Aorta (tissue), 5 donors: ENCODE measurements at places on chromosomes 6 and 20. TPM values are rescaled to one million over a fixed set of nuclear protein-coding genes. Genes with fewer than 3 reads are reported as not detected.

DNA sequence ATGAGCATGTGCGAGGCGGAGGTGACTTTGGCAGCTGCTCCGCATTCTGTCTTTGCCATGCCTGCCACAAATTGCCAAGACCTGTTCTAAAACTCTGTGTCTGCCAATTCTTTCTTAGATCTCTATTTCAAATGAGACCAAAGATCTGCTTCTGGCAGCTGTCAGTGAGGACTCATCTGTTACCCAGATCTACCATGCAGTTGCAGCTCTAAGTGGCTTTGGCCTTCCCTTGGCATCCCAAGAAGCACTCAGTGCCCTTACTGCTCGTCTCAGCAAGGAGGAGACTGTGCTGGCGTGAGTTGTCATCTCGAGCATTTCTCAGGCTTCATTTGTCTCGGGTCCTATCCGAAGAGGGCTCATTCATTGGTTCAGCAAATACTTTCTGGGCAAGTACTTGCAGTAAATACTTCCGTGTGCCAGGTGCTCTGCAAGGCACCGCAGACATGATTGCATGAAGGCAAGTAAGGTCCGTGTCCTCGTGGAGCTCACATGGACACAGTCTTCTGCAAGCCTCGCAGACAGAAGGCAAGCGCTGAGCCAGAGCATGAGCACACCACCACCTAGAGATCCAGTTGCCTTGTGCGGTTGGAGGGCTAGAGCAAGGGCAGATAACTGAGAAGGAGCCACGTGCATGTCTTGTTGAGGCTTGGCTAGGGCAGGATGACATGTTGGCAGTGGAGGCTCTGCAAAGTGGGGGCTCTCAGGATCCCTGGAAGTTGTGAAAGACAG, 19.7 kb upstream of the MROH8 start:
- no peak for DNase-seq

The ABCC10 gene
- 30.5 TPM for total RNA-seq

The BCAS1 gene
- 2.5 TPM for total RNA-seq

DNA sequence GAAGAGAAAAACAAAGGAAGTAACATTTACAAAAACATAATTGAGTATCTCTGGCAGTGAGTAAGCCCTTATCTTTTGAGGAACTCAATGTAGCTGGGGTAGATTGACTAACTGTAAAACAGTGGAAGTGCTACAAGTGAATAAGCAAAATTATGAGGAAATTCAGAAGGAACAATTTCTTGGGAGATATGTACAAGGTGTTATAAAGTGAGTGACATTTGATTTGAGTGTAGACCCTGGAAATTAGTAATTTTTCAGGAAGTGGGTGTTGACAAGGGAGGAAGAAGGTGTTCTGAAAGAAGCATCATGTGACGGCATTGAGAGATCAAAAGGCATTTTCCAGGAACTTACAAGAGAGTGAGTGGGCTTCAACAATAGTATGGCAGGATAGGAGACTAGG, 22.2 kb downstream of the XRN2 start:
- no peak for DNase-seq

- DNase-seq: no peak
Observed at GRCh38 chr20:15380770-15381169, 1043.4 kb upstream of the FLRT3 start.

DNA sequence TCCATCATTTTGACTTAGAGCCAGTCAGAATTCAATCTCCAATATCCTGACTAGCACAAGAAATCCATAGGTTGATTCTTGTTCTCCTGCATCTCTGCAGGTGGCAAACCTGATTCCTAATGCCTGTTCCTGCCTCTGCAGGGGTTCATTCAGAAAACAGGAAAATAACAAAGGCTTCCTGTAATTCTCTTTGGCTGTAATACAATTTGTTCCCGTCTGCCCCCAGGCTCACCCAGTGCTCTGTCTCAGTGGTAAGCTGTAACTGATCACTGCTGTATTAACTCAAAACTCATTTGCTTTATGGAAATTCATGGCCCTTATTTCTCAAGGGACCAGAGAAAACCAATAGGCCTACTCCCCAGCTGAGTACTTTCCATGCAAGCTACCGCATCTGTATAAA, 88.6 kb downstream of the OPRM1 start:
- DNase-seq: no peak

GRCh38 chr6:36444470-36444869, 1.7 kb downstream of the KCTD20 start:
- no peak for DNase-seq

The OGFRL1 gene
- total RNA-seq: 23.6 TPM

The SLA2 gene
- total RNA-seq: 1.0 TPM

The SHLD1 gene
- total RNA-seq: 5.2 TPM

The AVP gene
- total RNA-seq: not detected

DNA sequence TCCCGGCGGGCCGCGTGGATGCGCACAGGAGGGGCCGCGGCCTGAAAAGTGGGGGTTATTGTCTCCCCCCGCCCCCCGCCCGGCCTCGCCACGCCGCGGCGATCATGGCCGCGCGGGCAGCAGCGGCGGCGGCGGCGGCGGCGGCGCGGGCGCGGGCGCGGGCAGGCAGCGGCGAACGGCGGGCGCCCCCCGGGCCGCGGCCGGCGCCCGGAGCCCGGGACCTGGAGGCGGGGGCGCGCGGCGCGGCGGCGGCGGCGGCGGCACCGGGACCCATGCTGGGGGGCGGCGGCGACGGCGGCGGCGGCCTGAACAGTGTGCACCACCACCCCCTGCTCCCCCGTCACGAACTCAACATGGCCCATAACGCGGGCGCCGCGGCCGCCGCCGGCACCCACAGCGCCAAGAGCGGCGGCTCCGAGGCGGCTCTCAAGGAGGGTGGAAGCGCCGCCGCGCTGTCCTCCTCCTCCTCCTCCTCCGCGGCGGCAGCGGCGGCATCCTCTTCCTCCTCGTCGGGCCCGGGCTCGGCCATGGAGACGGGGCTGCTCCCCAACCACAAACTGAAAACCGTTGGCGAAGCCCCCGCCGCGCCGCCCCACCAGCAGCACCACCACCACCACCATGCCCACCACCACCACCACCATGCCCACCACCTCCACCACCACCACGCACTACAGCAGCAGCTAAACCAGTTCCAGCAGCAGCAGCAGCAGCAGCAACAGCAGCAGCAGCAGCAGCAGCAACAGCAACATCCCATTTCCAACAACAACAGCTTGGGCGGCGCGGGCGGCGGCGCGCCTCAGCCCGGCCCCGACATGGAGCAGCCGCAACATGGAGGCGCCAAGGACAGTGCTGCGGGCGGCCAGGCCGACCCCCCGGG, 637 bp downstream of the ARID1B start:
- peak; percentile 83 for DNase-seq

GRCh38 chr20:4025125-4025524, 9.8 kb upstream of the RNF24 start:
- no peak for DNase-seq

The GSTA3 gene
- not detected for total RNA-seq

DNA sequence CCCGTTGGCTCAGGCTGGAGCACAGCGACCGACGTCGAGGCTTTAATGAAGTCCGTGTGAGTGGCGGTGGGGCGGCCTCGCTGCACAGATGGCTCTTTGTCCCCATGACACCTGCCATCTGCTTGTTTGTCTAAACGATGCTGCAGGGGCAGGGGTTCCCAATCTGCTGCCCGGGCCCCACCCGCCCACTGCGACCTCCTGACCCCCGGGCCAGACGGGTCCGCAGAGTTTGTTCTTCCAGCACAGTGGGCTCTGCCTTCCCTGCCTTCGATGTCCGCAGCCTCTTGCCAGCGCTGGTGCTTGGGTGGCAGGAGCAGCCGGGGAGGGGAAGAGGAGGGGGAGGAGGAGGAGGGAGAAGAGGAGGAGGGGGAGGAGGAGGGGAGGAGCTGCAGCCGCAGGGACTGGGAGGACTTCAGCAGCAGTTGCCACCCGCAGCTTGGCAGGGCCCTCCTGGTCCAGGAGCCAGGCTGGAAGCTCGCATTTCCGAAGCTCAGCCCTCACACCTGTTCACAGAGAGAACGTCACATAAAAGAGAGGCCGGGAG, 210.0 kb downstream of the DLL1 start:
- peak; percentile 51 for DNase-seq

The CCN6 gene
- total RNA-seq: not detected

DNA sequence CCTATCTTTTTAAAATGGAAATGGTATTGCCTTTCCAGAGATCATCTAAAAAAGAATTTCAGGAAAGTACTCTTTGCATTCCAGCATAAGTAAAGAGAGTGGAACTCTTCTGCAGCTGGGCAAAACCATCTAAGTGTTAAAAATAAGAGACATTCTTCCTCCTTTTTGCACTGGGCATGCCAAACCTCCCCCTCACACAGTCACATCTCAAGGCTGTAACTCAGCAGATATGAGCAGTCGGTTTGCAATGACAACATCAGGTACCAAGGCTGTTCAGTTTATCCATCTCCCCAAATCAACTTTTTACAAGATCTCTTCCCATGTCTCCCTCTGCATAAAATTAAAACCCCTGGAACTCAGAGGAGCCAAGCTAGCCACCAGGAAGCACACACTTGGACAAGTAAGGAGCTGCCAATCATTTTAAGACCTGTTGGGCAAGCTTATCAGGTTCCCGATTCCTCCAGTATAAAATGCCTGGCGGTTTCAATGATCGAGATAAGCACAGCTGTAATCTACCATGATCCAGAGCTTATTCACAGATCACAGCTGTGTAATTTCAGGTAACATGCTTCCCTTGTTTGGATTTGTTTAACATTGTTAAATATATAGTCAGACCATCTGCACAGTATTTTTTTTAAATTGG, 23.2 kb downstream of the ID4 start:
- DNase-seq: no peak

GRCh38 chr6:37922563-37922962, 103.0 kb downstream of the ZFAND3 start:
- no peak for DNase-seq

DNA sequence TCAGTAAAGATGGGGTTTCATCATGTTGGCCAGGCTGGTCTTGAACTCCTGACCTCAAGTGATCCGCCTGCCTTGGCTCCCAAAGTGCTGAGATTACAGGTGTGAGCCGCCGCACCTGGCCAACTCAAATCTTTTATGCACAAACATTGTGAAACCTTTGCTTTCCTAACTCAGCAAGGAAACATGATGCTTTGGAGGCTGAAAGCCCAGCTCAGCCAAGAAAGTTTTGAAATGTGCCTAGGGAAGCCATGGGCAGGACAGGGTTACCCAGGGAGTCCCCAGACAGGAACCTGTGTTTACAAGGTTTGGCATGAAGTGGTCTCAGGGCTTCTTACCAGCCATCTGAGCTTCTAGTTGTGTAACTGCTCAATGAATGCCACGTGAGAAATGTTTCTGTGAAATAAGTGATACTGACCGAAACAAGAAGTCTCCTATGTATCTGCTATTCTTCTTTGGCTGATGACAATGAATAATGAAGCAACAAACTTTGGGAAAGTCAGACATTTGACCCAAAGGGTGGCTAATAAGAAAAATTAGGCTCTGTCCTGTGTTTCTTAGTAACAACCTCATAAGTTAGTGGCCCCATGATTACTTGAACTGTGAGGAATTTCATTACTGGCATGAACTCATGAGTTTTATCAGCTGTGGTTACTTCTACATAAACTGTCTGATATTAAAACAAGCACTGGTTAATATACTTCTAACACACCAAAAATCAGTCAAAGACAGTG, 163.5 kb downstream of the KIF6 start:
- DNase-seq: no peak

The IMPG1 gene
- 0.15 TPM for total RNA-seq

DNA sequence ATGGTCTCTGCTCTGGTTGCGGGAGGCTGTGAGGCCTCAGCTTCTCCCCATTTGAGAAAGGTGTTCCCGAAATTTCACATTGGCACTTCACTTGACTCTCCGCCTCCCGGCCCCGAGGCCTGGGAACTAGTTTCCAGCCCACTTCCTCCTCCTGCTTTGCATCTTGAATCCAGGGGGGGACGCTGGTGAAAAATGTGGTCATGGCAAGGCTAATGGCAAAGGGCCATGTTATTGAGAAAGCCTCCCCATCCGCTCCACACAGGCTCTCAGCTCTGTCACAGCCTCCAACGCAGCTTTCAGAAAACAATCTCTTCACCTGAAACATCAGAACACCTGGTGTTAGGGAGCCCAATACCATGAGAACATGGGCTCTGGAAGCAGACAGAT, 5.6 kb downstream of the PLAGL2 start:
- DNase-seq: no peak

- no peak for DNase-seq
Observed at GRCh38 chr6:14537030-14537429, 419.5 kb downstream of the CD83 start.

The SLC22A23 gene
- total RNA-seq: 9.4 TPM

GRCh38 chr6:163715846-163716245, 301.3 kb downstream of the QKI start:
- DNase-seq: no peak

The MAFB gene
- total RNA-seq: 66.3 TPM

DNA sequence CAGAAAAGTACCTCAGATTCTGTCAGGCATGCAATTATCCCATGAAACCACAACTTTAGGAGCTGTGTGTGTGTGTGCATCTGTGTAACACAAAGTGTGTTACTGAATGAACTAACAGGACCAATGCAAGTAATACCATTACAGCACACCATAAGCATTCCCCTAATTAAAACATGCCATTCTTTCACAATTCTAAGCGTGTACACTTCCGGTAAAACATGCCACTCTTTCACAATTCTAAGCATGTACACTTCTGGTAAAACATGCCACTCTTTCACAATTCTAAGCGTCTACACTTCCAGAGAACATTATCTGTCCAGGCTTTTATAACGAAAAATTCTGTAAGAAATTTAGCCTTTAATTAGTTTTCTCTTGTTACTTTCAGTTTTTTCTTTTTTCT, 238.2 kb downstream of the GMDS start:
- DNase-seq: no peak

- DNase-seq: no peak
Observed at GRCh38 chr6:38489951-38490350, 149.8 kb downstream of the BTBD9 start.

The SMPDL3A gene
- 8.5 TPM for total RNA-seq

GRCh38 chr20:60055740-60056139, 97.5 kb downstream of the CDH26 start:
- DNase-seq: peak; percentile 76

DNA sequence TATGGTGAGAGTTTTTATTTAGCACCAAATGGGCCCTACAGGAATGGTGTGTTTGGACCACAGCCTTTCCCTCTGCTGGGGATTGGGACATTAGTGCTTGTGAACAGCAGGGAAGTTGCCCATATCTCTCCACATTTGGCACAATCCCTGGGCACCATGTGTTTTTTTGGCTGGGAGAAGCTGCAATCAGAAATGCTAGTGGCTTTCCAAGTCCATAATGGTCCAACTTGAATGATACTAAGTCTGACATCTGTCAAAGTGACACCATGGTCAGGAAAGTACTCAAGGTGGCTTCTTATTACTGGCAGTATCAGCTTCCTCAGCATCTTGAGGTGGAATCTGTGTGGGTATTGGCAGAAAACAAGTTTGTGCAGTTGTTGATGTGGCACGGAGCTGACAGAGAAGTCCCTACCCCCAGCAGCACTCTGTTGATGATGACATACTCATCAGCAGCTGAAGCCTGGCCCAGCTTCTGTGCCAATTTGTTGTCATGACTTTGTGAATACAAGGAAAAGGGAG, 53.0 kb downstream of the SASH1 start:
- no peak for DNase-seq
